Activated CD8-positive, alpha-beta memory T cell treated with anti-CD3 and anti-CD28 coated beads for 48 hours (primary cell): ENCODE measurements at places on chromosomes 6 and 20.

DNA sequence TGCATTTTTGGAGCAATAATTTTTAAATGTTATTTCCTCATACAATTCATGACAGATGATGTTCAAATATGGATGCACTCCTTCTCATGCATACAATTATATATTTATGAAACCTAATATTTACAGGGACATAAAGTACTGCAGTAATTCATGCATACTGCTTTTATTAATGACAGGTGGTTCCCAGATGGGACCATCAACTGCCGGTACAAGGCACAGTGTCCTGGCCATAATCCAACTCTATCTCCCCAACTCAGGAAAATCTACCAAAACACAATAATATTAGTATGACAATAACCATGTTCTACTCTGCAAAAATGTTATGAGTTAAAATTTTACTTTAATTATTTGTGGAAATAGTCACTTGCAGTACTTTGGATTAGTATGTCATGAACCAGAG, 77.8 kb downstream of the VIP start:
- no peak for DNase-seq

GRCh38 chr6:150336708-150337107, 32.1 kb upstream of the IYD start:
- DNase-seq, result no peak

DNA sequence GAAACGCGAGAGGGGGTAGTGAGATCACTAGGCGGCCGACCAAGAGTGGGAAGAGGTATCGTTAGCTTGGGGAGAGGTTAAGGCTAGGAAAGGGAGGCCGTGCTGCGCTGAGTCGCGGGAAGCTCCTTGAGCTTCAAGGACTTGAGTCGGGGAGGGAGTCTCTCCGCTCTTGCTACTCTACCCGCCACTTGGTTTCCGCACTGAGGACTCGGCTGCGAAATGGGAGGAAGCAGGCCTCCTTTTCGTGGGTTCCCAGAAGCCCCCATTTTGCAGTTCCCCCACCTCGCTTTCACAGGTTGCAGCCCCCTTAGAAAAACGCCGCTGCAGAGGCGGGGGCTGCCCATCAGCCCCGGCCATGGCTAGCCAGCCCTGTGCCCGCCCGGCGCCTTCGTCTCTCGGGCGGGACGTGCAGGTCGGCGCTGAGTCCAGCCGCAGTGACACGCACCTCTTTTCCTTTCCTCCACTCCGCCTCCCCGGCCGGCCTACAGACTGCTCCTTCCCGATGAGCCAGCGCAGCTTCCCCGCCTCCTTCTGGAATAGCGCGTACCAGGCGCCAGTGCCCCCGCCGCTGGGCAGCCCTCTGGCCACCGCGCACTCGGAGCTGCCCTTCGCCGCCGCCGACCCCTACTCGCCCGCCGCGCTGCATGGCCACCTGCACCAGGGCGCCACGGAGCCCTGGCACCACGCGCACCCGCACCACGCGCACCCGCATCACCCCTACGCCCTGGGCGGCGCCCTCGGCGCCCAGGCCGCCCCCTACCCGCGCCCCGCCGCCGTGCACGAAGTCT, 4.9 kb downstream of the VGLL2 start:
- no peak for DNase-seq

- DNase-seq, result no peak
These were observed 97.2 kb downstream of the DACT2 start for GRCh38 chr6:168222115-168223043.

DNA sequence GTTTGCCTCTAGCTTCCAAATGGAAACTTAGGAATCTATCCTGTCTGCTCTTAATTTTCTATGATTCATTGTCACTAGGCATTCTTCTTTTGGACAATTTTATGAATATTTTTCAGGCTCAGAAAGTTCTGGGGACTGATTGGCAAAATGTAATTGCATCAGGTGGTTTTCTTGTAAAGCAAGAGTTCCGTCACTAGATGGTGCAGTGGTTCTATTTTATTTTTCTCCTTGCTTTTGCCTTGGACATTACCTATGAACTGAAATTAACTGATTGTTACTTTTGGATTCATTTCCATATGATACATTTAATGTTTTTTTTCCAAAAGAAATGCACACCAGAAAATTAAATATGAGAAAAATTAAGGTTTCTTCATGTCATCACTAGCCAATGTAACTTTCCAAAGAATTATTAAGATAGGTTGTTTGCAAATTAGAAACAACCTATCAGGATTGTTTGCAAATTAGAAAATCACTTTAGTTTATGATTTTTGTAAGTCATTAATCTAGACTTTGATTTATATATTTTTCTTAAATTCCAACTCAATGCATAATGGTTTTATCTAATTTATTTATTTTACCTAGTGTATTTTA, 48.0 kb downstream of the TMEM170B start:
- no peak for DNase-seq

DNA sequence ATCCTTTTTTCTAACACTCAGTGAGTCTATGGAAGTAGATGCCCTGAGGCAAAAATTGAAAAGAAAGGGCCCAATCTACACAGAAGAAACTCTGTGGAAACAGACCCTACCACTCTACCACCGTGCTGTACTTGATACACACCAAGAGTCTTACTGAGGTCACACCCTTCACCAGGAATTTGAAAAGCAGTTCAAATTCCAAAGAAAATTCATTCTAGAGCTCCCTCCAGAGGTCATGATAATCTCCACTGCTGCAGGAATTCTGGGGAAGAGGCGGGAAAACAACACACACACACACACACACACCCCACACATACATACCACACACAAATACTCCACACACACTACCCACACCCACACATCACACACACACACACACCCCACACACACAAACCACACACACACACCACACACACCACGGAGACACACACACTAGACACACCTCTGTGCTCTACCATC, 336.8 kb downstream of the HDGFL1 start:
- DNase-seq, result no peak

- DNase-seq, result no peak
These were observed 219.6 kb downstream of the NRN1 start for GRCh38 chr6:5786969-5787720.

DNA sequence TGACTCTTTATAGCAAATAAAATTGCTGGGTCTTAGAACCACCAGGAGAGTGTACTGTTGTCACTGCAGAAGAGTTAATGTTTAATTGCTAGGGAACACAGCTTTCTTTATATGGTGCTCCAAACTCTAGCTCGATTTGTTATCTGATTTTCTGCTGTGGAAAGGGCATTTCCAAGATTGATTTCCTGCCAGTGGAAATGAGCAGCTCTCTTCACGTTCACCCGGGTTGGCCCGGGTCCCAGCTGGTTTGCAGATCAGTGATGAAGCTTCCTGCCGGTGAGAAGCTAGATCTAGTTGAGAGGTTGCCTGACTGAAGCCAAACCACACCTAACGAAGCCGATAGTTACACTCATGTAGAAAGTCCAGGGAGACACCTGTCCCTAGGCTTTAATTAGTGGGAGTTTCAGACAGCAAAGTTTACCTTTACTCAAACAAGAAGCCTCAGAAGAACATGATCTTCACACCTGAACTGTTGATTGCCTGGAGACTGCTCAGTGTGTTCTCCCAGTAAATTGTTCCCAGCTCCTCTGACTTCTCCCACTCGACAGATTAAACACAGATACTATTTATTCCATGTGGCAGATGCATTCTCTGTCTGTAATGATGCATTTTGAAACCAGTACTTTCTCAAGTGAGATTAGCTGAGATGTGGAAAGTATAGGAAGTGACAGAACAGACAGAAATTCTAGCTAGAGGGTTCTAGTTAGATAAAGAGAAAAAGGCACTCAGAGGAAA, 27.8 kb downstream of the PAQR8 start:
- DNase-seq, result no peak

- no peak for DNase-seq
These were observed 33.5 kb downstream of the GHRH start for GRCh38 chr20:37228082-37228481.

GRCh38 chr6:108365478-108365877, 70.6 kb downstream of the AFG1L start:
- DNase-seq, result no peak

DNA sequence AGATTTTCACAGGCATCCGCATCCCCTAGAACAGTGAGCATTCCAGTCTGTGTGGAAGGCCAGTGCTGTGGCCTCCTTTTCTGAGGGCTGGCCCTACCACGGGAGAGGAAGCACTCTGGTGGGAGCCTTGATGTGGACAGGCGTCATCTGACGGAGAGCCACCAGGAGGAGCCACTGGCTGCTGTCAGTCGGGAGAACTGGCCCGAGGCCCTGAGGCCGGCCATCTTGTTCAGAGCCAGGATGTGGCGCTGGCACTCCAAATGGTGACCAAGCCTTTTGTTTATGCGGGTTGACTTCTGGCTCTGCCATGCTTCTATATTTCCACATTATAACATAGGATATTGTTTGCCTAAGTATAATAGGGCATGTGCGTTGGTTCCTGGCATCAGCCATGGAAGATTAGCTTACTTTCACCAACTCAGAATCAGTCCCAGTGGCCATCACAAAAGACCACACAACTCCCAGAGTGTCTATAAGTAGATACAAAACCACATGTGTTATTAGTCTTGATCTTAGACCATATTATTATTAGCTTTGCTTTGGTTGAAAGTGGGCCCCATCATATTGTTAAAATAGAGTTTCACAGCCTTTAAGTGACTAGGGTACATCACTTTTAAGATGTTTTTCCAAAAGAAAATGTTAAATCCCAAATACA, 273.9 kb upstream of the TAB2 start:
- no peak for DNase-seq

DNA sequence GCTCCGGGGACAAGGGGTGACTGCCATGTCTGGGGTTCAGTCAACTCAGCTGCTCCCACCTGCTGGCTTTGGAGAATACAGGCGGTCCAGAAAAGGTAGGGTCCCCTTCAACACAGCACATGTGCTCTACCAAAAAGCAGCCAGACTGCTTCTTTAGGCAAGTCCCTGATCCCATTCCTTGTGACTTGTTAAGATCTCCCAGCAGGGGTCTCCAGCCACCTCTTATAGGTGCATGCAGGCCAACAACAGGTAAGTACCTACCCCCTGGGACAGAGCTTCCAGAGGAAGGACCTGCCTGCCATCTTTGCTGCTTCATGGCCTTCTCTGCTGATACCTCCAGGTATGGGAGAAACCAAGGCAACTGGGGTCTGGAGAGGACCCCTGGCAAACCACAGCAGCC, 106.5 kb downstream of the HACE1 start:
- no peak for DNase-seq

GRCh38 chr6:165770397-165771082, 107.5 kb upstream of the PDE10A start:
- DNase-seq, result no peak

GRCh38 chr6:19772891-19773290, 64.3 kb upstream of the ID4 start:
- no peak for DNase-seq

- no peak for DNase-seq
These were observed 49.7 kb downstream of the OR2B2 start for GRCh38 chr6:27862396-27863066.

GRCh38 chr20:22984606-22985005, 50.5 kb upstream of the SSTR4 start:
- DNase-seq, result no peak

DNA sequence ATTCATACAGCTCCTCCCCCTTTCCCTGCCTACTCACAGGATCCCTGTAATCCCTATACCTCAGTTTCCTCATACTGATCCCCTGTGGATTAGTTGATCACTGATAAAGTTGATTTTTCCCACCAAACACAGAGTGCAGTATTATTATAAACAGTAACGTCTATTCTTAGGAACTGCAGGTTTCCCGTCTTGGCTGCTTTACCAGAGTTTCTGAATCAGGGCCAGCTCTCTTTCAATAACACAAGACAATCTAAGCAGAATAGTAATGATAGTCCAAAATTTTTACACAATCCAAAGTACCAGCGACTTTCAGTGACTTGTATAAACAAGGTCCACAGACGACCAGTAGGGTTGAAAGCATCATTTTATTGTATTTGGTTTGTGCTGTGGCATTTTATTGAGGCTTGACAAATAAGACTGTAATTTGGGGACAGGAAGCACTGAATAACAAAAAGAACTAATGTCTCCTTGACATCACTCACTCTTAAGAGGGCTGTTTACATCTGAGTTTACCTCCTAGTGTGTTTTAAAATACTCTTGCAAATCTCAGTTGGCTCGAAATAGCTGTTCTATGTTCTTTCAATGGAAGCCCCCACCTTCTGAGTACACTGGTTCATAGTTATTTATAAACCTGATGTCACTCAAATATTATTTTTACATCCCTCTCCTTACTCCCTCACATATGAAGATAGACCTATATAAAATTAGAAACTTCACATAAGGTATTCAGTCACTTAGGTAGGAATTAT, 6.1 kb upstream of the JARID2 start:
- DNase-seq, result no peak

- DNase-seq, result no peak
These were observed 22.1 kb downstream of the CST4 start for GRCh38 chr20:23666698-23667097.

DNA sequence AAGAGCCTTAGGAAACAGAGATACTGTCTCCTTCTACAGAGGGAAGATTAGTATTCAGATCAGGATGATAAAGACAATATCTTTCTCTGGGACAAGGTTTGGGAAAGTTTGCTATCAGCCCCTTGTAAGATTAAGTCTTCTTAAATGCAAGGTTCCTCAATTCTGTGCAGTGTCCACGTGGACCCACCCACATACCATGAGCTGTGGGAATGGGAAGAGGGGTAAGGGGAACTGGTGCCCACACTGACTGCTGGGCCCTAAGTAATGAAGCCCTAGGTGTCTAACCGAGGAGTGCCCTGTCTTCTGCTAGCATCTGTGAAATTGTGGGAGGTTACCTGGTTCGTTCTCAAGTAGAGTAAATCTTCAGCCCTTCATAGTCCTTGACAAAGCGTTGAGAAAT, 5.8 kb upstream of the SSTR4 start:
- DNase-seq, result no peak

- DNase-seq, result no peak
These were observed 58.0 kb upstream of the AHI1 start for GRCh38 chr6:135555550-135555949.

GRCh38 chr20:16260911-16261310, 312.3 kb downstream of the KIF16B start:
- no peak for DNase-seq
